HEK293T (cell line): ENCODE measurements at places on chromosomes 1 and 21.

DNA sequence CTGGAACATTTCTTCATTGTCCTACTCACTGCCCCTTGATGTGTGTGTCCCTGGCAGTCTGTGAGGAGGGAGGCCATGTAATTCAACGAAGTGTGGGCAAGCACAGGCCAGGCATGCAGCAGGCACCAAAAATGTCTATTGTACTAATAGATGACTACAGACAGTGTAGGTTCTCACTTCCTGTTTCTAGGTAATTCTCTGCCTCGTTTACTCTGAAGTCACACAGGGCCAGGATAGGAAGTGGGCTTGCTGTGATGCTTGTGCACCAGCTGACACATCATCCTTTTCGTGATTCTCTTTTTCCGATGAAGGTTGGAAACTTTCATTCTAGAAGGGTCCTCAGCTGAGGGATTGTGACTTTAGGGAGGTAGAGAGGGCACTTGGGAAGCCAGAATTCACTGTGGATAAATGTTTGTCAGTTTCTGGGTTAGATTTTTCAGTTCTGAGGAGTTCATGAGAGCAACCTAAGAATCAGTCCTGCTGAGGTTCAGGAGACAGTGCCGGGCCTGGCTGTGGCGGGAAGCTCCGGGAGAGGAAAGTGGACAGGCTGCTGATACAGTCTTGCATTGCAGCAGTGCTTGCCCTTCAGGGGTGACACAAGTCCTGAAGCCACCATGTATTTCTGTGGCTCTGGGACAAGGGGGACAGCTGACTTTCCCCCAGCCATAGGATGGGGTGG lies 4.3 kb upstream of the CSF1 start:
- DNase-seq = no peak

- no peak for DNase-seq
Measured at GRCh38 chr1:108780937-108781574, 34.6 kb downstream of the STXBP3 start.

GRCh38 chr1:245248231-245248731 lies 93.5 kb downstream of the KIF26B start:
- DNase-seq = peak; percentile 36

- no peak for DNase-seq
Measured at GRCh38 chr1:202016022-202016810, 5.8 kb downstream of the ELF3 start.

GRCh38 chr1:180171691-180172090 lies 17.0 kb downstream of the QSOX1 start:
- no peak for DNase-seq

- DNase-seq = no peak
Measured at GRCh38 chr1:91556556-91556955, 55.9 kb downstream of the CDC7 start.

GRCh38 chr1:15423355-15424077 lies 13.8 kb downstream of the EFHD2 start:
- DNase-seq = no peak

GRCh38 chr1:92473781-92474495 lies 12.8 kb downstream of the GFI1 start:
- no peak for DNase-seq

DNA sequence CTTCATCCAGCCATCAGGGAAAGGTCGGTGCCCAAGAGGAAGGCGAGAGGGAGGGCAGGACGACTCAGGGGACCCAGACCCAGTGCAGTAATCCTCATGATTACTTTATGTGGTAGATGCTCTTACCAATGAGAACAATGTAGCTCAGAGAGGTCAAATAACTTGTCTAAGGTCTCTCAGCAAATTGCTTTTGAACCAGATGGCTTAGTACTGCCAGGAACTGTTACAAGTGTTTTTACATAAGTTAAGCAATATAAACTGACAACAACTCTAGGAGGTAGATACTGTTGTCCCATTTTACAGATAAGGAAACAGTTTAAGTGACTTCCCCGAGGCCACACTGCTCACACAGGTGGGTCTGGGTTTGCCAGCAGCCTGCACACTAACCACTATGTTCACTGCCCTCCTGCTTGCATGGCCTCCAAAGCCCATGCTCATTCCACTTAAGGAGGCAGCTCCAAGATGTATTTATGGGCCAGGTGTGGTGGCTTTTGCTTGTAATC lies 111.7 kb downstream of the LACTBL1 start:
- DNase-seq = no peak

- no peak for DNase-seq
Measured at GRCh38 chr1:101039245-101039644, 13.7 kb upstream of the DPH5 start.

DNA sequence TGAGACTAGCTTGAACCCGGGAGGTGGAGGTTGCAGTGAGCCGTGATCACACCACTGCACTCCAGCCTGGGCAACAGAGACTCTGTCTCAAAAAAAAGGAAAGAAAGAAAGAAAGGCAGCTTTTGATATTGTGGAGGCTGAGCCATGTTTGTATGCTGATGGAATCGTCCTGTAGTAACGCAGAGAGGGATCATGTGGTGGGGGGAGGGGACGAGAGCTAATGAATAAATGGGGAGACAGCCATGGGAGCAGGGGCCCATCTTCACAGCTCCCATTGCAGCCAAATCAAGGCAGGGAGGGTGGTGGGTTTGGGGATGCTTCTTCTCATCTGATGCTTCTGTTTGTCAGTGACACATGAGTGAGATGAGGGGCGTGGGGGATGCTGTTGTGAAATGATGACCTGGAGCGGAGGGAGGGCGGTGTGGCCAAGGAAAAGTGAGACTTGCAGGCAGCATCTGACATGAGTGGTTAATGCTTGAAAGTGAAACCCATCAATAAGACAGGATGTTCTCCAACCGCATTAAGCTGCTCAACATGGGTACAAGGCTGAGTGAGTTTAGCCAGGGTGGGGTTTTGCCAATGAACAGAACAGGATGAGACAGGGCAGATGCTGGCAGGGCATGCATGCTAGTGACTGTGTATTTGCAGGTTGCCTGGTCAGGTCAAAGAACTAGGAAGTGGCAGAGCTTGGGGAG lies 16.7 kb downstream of the SPATA21 start:
- DNase-seq = no peak

DNA sequence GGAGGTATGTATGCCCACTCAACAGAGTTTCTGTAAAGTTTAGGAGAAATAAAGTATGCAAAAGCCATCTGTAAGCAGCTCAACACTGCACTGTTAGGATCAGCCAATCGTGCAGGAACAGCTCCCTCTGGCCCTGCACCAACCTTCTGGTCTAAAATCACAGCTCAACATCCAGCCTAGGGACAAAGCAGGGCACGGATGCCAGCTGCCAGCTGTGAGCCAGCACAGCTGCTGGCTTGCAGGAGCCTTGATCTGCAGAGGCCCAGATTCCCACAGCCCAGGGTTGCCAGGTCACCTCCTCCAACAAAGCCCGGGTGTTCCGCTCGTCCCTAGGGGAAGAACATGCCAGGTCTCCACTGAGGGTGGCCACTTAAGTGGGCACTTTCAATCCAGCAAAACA lies 8.6 kb downstream of the ACOT7 start:
- no peak for DNase-seq

DNA sequence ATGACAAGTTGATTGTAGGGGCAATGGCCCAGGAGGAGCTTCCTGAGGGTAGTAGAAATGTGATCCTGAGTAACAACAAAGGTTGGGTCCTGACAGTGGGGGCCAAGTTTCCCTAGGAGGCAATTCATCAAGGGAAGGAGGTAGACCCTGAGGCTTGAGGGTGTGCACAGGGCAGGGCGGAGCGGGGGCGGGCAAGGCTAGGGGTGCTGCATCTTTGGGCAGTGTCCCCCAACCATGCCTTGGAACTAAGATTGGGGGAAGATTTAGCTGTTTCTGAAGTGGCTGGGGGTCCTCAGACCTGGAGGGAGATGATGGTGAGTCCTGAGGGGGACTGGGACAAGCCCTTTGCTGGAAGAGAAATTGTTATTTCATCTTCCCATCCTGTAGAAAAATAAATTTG lies 50.9 kb downstream of the HUNK start:
- no peak for DNase-seq

GRCh38 chr1:163914785-163915413 lies 593.1 kb downstream of the NUF2 start:
- no peak for DNase-seq

DNA sequence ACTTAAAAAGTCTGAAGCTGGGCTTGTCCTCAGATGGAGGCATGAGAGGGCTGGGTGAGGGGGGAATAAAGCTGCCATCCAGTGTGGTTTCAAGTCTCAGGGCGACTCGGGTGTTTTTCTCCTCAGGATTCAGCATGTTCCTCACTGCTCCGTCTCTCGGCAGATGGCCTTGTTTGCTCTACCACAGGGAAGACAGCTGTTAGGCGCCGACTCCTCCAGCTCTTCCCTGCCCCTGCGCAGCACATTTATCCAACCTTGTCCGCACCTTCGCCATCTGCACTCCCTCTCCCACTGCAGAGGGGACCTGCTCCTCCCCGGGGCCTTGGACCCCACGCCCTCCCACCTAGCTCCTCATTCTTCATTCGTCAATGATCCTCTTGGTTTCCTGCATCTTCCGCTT lies 16.6 kb upstream of the S100A11 start:
- no peak for DNase-seq

GRCh38 chr21:46141767-46142581 lies 13.4 kb downstream of the FTCD start:
- no peak for DNase-seq

DNA sequence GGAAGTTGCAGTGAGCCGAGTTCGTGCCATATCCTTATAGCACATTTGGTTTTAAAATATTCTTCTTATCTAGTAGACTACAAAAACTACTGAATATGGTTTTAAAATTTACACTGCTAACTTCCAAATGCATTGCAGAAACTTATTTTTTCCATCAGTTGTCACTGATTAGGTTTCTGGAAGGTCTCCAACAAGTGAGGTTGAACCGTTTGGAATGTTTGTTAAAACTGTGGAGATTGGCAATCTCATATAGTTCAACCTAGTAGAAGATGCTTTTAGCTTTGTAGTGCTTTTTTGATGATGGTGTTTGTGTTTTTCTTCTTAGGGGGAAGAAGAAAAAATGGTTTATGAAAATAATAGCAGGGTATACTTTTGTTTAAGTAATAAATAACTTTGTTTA lies 12.9 kb downstream of the CENPF start:
- DNase-seq = no peak

DNA sequence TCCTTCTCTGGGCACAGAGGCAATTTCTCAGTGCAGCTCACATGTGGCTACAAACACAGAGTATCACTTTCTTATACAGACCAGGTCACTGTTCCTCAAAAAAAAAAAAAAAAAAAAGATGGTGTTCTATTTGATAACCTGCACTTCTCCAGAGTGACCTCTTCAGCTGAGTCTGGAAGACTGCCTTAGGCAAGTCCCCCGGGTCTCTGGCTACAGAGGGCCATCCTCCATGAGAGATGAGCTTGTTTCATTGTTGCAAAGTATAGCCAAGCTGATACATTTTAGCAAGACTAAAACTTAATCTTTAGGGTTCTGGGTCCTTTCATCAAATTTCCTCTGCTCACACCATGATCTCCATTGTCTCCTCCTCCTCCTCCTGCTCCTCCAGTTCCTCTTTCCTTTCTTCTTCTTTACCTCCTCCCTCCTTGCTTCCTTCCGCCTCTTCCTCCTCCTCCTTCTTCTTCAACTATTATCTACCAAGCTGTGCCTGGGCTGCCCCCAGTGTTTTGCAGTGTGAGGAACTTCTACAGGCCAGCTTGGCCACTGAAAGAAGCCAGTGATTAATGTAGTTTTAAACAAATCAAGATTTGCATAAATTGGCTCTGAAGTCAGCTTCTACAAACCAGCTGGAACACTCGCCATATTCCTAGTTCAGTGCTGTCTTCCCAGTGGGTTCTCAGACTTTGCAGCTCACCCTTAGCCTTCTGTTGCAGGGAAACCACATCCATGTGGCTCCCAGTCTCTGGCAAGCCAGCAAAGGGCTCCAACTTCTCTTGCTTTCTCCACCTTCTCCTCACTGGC lies 139.4 kb downstream of the RUNX1 start:
- no peak for DNase-seq

GRCh38 chr1:178037510-178038253 lies 56.2 kb upstream of the RASAL2 start:
- peak; percentile 38 for DNase-seq

GRCh38 chr1:30735124-30735523 lies 11.7 kb upstream of the MATN1 start:
- DNase-seq = no peak

DNA sequence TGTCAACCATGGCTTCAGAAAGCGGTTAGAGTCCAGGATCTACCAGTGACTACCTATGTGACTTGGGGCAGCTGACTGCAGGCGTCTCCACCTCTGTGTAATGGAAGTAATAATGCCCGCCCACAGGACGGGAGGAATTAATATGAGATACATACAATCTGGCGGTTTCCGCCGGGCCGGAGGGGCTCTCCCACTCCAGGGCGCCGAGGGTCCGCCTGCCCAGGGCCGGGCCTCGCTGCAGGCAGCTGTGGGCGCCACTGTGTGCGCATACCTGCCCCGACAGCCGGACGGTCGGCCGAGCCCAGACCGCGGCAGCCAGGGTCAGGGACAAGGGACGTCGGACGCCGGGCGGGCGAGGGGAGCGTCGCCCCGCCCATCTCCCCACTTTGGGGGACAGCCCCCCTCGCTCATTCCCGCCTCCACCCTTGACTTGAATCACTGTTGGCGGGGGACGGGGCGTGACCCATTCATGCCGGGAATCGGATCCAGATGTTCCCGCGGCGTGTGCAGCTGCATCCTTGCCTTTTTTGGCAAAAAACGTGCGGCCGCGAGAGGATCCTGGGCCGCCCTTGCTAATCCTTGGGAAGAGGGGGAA lies 6.0 kb upstream of the SF3A3 start:
- DNase-seq = no peak

DNA sequence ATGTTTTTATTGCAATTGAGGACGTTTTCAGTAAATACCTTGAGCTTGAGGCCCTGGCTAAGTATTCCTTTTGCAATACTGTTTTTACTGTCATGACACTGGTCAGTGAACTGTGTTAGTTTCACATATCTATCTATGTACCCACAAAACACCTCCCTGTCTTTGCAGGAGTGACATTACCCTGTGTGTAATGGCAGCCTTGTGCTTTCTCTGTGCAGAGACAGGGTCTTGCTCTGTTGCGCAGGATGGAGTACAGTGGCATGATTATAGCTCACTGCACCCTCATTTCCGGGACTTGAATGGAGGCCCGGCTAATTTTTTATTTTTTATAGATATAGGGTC lies 8.9 kb downstream of the YBX1 start:
- DNase-seq = no peak

DNA sequence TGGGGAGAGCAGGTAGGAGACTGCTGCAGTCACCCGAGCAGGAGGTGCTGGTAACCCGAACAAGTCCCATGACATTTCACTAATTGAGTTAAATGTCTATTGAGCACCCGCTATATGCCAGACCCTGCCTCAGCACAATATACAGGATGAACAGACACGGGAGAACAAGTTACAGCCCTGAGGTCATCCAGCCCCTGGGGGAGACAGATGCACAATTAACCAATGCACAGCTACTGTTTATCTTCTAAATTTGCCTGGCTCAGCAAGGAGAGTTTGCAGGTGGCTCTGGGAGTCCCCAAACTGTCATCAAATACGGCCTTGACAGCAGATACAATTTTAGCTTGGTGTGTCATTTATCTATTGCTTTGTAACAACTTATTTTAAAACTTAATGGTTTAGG lies 18.1 kb downstream of the CITED4 start:
- no peak for DNase-seq
